Liver (tissue), 10 donors: ENCODE measurements at places on chromosomes 4 and X.

DNA sequence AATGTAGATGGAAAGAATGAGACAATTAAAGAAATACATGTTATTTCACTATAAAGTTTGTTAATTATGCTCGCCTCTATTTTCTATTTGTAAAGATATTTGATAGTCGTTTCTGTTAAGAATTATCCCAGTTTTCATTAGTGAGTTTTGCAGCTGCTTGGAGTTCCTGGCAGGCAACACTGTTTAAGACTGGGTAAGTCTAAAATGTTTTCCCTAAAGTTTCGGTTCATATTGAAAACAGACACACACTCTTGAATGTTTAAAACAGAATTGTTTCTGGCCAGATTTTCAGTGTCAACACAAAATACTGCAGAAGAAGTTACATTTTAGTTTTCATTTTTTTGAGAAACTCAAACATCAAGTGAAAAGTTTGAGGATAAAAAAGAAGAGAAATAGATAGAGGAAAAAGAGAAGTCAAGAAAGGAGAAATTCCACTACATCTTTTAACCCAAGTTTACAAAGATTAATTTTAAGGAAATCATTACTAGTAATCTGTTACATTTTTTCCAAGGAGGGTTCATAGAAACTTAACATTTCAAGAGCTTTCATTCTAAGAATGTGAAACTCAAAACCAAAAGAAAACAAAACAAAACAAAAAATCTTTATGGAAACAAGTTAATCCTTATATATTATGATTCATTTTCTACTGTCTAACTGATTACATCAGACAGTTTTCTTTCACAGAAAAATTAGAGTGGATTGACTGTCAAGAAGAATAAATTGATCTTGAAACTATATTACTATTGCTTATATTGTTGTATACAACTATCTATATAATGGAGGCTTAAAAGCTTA, 305.5 kb downstream of the FAT4 start:
- DNase-seq = no peak

GRCh38 chr4:27861381-27861787, 1000.7 kb downstream of the STIM2 start:
- DNase-seq = no peak

DNA sequence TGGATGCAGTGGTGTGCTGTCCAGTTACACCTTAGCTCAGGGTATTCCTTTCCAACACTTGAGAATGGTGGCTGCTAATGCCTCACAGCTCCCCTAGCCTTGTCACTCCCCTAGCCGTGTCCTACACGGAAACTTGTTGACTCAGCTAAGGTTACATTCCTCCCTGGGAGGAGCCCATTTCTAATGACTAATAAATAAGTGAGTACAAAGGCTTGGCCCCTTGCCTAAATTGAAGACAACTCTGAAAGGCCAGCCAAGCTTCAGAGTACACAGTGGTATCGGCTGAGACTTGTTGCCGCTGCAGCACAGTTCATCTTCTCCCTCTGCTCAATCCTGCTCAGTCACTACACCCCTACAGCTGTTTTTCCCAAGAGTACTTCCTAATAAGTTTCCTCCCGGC, 21.2 kb upstream of the SLC25A31 start:
- DNase-seq = no peak

DNA sequence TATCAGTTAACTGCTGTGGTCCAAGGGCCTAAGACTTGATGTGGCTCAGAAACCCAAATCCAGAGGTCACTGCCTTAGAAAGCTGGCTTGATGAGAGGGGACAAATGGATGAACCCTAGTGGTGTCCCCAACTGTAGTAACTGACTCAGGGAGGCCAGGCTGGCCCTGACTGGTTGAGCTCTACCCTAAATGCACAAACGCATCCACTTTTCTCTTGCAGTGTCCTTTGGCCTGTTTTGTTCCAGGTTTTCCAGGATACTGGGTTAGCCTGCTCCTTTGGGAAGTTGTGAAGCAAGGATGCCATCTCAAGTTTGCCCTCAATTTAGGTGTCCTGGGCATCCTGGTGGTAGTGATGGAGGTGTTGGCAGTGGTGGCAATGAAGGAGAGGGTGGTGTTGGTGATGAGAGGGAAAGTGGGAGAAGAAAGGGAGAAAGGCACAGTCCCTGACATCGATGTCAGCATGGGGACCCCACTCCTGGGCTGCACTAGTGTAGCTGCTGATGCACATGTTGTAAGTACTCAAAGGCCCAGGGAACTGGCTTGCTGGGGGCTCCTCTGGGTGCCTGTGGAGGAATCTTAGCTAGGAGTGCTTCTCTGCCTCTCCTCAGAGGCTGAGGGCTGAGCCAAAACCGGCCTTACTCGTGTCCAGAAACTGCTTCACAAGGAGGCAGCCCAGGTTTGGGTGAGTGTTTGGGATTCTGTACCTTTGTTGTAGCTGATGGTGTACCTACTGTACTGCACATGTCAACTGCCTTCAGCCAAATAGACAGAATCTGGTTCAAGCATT, 2.9 kb upstream of the HAND2 start:
- DNase-seq = no peak

GRCh38 chr4:38189445-38189844, 229.2 kb downstream of the PTTG2 start:
- no peak for DNase-seq

- DNase-seq = no peak
These were observed 234.9 kb downstream of the TECRL start for GRCh38 chr4:64174247-64174882.

DNA sequence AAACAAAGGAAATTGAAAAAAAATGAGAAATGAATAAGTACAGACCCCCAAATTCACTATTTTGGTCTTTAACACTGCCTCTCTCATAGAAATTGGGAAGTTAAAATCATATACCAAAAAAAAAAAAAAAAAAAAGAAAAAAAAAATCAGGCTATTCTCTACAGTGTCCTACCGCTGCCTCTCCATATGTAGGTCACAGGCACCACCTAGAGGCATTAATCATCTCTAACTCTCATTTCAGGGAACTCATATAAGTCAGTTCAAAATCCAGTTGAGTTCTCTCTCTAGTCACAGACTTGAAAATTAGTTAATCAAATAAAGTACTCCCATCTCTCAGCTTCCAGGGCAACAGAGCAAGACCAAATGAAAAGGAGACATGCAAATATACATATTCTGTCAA, 47.9 kb downstream of the COX18 start:
- no peak for DNase-seq

DNA sequence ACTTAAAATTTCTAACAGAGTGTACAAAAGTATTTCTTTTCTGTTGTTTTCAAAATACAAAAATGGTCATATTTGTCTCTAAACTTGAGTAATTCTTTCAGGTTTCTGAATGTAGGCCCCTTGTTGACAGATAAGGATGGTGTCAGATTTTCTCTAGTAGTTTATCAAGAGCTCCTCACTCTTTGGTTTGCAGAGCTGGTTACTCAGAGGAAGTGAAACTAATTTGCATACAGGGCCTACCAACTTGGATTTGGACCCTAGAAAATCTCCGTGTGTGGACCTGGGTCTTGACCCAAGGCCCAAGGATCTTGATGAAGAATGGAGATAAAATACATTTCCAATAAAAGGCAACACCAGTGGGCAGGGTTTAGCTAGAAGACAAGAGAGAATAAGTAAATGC, 433 bp upstream of the ADH6 start:
- no peak for DNase-seq

DNA sequence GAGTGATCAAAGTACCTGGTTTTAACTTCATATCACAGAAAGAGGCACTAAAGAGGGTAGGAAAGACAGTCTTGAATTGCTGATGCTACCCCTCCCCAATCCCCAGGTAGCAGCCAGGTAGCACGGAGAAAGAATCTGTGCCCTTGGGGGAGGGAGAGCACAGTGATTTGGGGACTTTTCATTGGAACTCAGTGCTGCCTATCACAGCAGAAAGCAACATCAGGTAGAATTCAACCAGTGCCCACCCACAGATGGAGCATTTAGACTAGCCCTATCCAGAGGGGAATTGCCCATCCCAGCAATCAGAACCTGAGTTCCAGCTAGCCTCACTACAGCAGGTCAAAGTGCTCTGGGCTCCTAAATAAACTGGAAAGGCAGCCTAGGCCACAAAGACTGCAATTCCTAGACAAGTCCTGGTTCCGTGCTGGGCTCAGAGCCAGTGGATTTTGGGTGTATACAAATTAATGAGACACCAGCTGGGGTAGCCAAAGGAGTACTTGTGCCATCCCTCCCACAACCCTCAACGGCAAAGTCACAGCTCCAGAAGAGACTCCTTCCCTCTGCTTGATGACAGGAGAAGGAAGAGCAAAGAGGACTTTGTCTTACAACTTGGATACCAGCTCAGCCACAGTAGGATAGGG, 228.1 kb downstream of the THOC2 start:
- DNase-seq = no peak

DNA sequence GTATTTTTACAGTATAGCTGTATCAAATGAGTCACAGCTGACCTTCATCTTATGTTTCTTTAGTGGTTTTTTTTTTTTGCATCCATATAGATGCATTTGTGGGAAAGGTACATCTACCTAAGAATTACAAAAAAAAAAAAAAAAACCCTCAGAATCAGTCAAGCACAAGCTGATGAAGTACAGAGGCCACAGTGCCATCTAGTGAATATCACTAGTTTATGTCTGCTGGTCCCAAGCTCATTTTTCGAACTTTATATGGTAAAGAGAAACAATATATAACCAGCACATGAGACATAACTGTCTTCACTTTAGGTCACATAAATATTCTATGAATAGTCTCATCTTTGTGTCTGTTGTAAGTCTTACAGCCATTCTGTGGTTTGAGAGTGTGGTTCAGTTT, 220.1 kb downstream of the DLG3 start:
- DNase-seq = no peak

- DNase-seq = no peak
These were observed 89.0 kb downstream of the SLC39A8 start for GRCh38 chr4:102256321-102256720.

DNA sequence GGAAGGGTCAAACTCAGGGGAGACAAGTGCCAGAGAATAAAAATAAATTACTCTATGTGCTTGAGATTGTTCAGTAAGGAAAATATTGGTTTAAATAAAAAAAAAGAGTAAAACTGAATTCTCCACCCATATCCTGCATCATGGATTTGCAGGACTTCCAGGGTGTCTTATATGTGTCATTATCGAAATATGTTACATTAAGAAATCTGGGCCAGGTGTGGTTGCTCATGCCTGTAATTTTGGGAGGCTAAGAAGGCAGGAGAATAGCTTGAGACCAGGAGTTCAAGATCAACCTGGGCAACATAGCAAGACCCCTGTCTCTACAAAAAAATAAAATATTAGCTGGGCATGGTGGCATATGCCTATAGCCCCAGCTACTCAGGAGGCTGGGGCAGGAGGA, 104.9 kb downstream of the PPP3CA start:
- no peak for DNase-seq
